COLO829 (cell line): ENCODE measurements at places on chromosomes 12 and 14.

- no peak for DNase-seq
Measured at GRCh38 chr14:96746101-96746500, 51.1 kb upstream of the VRK1 start.

- no peak for DNase-seq
Measured at GRCh38 chr14:53380867-53381225, 227.7 kb upstream of the DDHD1 start.

DNA sequence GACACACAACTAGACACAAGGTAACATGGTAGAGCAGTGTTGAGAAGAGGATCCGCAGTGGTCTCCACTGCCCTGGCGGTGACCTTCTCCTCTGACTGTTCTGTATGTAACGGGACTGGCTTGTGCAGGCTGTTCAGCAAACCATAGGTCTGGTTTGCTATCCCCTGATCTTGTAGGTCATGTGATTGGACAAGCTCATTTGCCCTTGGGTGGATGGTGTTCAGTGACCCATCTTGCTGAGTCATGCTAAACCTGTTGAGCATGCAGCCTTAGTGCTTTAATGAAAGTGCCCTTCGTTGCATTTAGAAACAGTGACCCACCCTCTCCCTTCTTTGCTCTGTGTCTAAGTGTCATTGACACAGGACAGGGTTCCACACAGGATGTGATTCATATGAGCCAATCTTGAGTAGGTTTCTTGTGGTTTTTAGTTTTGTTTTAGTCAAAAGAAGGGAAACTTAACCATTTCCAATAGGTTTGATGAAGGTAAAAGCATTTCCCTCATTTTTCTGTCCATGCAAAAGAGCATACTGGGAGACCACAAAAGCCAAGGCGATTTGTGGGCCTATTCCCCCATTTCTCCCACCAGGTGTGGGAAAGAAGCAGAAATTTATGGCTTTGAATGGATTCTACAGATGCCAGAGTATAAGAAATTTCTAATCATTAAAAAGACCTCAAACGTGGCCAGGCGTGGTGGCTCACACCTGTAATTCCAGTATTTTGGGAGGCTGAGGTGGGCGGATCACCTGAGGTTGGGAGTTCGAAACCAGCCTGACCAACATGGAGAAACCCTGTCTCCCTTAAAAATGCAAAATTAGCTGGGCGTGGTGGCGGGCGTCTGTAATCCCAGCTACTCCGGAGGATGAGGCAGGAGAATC, 32.6 kb upstream of the HIF1A start:
- peak; percentile 50 for DNase-seq

GRCh38 chr14:106141242-106142220, 615.1 kb downstream of the TMEM121 start:
- no peak for DNase-seq

- no peak for DNase-seq
Measured at GRCh38 chr14:102277874-102278630, 26.9 kb downstream of the MOK start.

- no peak for DNase-seq
Measured at GRCh38 chr14:101069666-101070362, 166.3 kb upstream of the RTL1 start.

GRCh38 chr12:87807086-87807485, 222.1 kb downstream of the C12orf50 start:
- no peak for DNase-seq

- no peak for DNase-seq
Measured at GRCh38 chr12:116920939-116921338, 10.2 kb downstream of the FBXW8 start.

- no peak for DNase-seq
Measured at GRCh38 chr12:388541-389141, 479 bp downstream of the KDM5A start.
